ENCODE measurements at places on chromosomes 2 and 18.

GRCh38 chr2:239429473-239430350 lies 28.9 kb upstream of the HDAC4 start:
- DNase-seq: no peak

DNA sequence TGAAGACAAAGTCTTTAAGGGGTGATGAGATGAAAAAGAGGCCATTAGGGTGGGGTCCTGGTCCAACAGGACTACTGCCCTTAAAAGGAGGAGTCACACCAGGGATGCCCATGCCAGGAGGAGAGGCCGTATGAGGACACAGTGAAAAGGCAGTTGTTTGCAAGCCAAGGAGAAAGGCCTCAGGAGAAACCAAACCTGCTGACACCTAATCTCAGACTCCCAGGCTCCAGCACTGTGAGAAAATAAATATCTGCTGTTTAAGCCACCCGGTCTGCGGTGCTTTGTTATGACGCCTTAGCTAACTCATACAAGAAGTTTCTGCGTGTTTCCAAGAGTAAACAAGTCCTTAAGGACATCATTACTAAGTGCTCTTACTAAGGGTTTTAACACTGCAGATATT lies 93.6 kb downstream of the DNER start:
- DNase-seq: no peak

DNA sequence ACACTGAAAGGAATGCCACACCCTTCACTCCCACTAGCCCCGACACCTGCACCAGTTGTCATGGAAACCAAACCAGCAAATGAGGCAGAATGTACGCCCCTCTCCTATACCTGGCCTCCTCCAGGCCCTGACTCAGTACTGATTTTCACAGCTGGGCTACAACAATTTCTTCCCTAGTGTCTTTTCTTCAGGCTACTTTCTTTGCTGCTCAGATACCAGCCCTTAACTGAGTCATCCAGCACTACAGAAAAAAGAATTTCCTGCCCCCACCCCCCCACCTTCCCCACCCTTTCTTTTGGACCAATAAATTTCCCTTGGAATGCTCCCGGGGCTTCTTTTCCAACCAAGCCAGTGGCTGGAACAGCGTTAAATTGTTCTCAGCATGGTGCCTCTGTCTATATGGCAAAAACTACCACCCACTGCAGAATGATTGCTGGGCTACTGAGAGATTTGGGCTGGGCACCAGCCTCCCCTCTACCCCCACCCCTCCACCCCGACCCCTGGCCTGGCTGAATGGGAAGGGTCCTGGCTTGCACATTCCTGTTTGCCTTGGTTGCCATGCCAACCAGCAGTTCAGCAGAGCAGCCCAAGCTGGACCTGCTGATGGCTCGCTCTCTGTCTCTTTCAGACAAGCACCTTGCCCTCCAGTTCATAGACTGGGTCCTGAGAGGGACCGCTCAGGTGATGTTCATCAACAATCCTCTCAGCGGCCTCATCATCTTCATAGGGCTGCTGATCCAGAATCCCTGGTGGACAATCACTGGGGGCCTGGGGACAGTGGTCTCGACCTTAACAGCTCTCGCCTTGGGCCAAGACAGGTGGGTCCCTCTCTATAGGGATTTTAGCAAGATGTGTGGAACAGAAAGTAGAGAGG lies 11.3 kb downstream of the SLC14A2 start:
- DNase-seq: no peak

DNA sequence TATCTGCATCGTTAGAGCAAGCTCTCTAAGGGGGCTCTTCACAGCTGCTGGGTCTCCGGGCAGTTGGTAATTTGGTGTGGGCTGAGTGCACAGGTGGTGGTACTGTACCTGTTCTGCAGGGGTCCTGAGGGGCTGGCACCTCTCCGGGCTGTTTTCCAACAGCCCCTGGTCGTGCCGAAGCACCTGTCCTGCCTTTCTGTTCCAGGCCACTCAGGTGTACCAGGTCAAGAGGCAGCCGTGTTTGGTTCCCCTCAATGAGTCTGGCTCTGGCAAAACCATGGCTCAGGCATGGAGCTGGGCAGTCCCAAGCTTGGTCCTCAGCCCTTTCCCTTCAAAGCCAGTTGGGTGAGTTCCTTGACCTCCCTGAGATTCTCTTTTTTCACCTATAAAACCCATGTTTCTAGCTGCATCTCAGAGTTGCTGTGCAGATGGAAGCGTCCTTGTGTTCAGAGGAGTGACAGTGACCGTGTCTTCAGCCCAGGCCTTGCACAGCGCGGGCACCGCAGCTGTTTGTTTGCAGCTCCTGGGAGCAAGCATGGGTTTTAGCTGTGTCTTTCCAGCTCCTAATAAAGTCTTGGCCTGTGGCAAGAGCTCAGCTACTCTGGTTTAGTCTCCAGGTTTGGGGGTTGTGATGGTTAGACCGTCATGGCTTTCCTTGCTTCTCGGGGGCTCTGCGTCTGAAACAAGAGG lies 110.9 kb downstream of the GLI2 start:
- no peak for DNase-seq

GRCh38 chr2:150887926-150888325 lies 373.7 kb downstream of the RBM43 start:
- no peak for DNase-seq

- DNase-seq: no peak
Measured at GRCh38 chr2:86033751-86034692, 71.7 kb downstream of the POLR1A start.

DNA sequence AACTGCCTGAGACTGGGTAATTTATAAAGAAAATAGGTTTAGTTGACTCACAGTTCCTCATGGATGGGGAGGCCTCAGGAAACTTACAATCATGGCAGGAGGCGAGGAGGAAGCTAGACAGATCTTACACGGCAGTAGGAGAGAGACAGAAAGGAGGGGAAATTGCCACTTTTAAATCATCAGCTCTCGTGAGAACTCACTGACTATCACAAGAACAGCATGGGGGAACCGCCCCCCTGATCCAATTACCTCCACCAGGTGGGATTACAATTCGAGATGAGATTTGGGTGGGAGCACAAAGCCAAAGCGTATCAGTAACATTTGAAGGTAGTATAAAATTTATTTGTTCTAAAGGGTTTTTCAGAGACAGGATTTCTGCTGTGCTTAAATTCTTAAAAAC lies 5.4 kb downstream of the GALM start:
- no peak for DNase-seq

DNA sequence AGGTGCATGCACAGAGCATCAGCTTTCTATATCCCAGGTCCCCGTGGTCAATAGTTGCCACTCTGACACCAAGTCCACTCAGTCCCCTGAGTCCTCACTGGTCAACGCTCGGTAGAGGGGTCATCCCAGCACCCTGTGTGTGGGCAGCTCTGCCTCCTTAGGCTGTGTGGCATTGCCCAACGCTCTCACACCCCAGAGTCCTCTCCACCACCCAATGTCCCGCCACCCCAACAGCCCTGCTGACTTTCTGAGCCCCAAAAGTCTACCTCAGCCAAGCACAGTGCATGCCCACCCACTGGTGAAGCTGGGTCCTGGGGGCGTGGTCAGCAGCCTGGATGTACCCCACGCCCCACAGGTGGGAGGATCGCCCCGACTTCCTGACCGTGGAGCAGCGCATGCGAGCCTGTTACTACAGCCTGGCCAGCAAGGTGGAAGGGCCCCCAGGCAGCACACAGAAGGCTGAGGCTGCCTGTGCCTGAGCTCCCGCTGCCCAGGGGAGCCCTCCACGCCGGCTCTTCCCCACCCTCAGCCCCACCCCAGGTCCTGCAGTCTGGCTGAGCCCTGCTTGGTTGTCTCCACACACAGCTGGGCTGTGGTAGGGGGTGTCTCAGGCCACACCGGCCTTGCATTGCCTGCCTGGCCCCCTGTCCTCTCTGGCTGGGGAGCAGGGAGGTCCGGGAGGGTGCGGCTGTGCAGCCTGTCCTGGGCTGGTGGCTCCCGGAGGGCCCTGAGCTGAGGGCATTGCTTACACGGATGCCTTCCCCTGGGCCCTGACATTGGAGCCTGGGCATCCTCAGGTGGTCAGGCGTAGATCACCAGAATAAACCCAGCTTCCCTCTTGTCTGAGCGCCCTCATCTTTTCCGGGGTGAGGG lies 25.9 kb downstream of the ZAP70 start:
- DNase-seq: no peak

- no peak for DNase-seq
Measured at GRCh38 chr18:6571239-6571602, 156.5 kb upstream of the L3MBTL4 start.

- no peak for DNase-seq
Measured at GRCh38 chr18:23938901-23939341, 75.6 kb upstream of the TTC39C start.

GRCh38 chr2:134128746-134129145 lies 125.1 kb upstream of the MGAT5 start:
- no peak for DNase-seq

DNA sequence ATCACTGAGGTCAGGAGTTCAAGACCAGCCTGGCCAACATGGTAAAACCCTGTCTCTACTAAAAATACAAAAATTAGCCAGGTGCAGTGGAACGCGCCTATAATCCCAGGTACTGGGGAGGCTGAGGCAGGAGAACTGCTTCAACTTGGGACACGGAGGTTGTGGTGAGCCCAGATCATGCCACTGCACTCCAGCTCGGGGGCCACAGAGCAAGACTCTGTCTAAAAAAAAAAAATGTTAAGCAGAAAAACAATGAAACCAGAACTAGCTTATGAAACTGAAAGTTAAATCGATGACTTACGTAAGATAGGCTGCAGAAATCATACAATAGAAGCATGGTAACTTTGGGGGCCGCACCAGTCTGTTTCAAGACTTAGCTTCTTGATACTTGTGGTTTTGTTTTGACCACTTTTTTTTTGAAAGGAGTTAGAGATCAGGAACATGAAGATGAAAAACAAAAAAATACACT lies 6.2 kb upstream of the GPR155 start:
- DNase-seq: no peak

DNA sequence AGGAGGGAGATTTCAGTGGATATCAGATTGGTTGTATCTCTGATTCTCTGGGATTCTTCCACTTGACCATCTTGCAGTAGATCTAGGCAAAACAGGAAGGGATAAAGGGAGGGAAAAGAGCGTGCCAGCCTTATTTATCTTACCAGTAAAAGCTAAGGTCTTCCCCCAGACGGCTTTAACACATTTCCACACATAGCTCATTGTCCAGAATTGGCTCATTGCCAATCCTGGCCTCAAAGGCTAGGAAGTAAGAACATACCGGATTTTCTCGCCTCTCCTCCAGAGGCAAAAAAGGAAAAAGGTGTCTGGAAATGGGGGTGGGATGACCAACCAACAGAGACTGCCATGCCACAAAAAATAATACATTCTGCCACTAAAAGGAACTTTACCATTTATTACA lies 411.6 kb upstream of the NRP2 start:
- DNase-seq: no peak

GRCh38 chr18:22657619-22658018 lies 239.9 kb upstream of the CTAGE1 start:
- DNase-seq: no peak

DNA sequence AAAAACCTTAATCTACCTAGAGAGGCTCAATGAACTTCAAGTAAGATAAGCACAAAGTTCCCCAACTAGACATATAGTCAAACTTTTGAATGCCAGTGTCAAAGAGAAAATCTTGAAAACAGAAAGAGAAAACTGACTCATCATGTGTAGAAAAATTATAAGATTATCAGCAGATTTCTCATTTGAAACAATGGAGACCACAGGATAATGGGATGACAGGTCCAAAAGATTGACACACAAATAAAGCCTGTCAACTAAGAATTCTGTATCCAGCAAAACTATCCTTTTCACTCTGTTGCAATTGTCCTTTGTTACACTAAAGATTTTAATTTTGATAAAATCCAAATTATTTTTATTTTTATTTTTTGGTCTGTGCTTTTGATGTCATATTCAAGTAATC lies 61.6 kb downstream of the COPS8 start:
- DNase-seq: no peak

DNA sequence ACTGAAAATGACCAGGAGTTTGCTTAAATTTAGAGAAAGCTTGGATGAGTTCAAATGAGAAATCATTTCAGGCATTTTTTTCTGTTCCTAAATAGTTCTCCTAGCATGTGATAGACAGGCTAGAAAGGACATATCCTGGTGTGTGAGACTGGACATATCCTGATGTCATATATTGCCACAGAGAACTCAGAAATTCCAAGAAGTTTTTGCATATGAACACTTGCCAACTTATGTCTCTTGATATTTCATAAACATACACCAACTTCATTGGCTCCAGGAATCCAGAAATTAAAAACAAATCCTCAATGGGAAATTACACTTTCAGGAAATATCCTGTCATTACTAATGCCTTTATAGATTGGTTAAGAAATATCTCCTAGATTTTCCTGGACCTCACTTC lies 2.9 kb upstream of the SERPINB4 start:
- DNase-seq: no peak

DNA sequence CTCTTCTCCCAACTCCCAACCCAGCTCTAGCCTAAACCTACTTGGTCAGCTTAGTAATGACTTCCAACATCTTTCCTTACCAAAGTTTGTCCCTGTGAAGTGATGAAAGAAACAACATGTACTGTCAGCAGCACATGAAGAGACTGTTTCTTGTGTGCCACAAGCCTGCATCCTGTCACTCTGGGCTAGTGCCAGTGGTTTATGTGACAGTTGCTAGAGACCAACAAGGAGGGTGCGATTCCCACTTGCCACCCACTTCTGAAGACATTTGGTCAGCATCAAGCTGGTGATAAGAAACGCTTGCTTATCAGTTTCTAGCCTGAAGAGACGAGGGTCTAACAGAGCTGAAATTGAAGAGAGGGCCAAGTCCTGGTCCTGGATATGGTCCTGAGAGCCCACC lies 132.6 kb downstream of the COL4A4 start:
- no peak for DNase-seq

DNA sequence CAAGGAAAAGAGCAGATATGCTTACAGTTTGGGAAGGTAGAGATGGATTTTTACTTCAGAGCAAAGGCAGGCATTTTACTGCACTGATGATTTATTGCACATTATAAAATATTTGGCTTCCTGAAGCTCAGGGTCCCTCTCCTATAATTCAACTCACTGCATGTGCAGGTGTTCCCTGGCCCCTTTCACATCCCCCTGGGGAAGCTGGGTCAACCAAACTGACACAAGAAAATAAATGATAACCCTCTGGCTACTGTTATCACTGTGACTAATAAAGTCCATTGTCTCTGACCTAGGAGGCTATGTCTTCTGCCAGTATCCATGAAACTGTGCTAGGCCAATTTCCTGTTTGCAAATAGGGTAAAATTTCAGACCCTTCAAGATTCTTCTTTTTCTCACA lies 163.1 kb downstream of the ARL6IP6 start:
- no peak for DNase-seq

GRCh38 chr2:218732761-218733158 lies 22.1 kb downstream of the TTLL4 start:
- DNase-seq: no peak
